ENCODE measurements at places on chromosomes 7 and 10.

GRCh38 chr7:139345042-139345441 lies 3.9 kb downstream of the FMC1 start:
- peaks cover 2% of the 10 kb centered on the region for H3K36me3 ChIP-seq
- H3K27me3 ChIP-seq, result no peaks in the 10 kb centered on the region
- H3K4me1 ChIP-seq, result peaks cover 4% of the 10 kb centered on the region

DNA sequence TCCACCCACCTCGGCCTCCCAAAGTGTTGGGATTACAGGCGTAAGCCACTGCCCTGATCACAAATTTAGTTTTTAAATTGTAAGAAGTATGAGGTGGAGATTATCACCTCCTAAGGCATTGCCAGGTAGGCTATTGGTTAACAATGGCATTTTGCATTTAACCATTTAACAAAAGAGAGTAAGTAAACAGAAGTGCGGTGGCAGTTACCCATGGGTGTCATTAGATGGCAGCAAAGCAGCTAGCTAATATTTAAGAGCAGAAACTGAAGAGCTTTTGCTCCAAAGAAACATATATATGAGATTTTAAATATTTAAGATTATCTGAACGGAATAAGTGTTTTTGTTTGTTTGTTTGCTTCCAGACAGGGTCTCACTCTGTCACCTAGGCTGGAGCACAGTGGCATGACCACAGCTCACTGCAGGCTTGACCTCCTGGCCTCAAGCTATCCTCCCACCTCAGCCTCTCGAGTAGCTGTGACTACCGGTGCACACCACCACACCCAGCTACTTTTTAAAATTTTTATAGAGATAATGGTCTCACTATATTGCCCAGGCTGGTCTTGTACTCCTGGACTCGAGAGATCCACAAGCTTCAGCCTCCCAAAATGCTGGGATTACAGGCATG lies 325.5 kb upstream of the C7orf33 start:
- DNase-seq, result peak; percentile 53
- H3K4me3 ChIP-seq, result no peak overlapping the region
- no peaks in the 10 kb centered on the region for H3K36me3 ChIP-seq
- no peak overlapping the region for H3K27ac ChIP-seq

- H3K27ac ChIP-seq, result no peak overlapping the region
- no peaks in the 10 kb centered on the region for H3K27me3 ChIP-seq
- DNase-seq, result no peak
- H3K4me3 ChIP-seq, result no peak overlapping the region
- peaks cover 14% of the 10 kb centered on the region for H3K4me1 ChIP-seq
Measured at GRCh38 chr7:42090806-42091205, 146.2 kb downstream of the GLI3 start.

GRCh38 chr7:123709525-123709924 lies 39.3 kb downstream of the WASL start:
- H3K27ac ChIP-seq, result no peak overlapping the region
- no peaks in the 10 kb centered on the region for H3K36me3 ChIP-seq
- no peak for DNase-seq
- no peaks in the 10 kb centered on the region for H3K27me3 ChIP-seq

GRCh38 chr7:137538361-137538762 lies 194.8 kb upstream of the PTN start:
- DNase-seq, result no peak
- no peaks in the 10 kb centered on the region for H3K27me3 ChIP-seq
- no peaks in the 10 kb centered on the region for H3K36me3 ChIP-seq
- no peak overlapping the region for H3K4me3 ChIP-seq
- H3K4me1 ChIP-seq, result no peaks in the 10 kb centered on the region

DNA sequence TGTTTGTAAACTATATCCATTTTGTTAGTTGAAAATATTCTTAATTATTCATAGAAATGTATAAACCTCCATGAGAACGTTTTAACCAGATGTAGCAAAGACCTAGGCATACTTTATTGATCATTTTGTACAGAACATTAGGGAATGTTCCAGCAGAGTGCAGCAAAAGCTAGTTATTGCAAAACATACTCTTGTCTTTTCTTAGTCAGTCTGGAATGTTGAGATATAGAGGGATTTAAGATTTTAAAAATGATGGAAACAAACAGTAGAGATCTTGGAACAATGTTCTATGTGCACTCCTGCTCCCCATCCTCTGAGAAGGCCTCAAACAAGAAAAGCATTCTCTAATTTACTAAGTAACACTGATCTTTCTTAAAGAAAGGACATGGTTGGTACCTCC lies 292.1 kb downstream of the BBS9 start:
- no peaks in the 10 kb centered on the region for H3K36me3 ChIP-seq
- H3K27me3 ChIP-seq, result no peaks in the 10 kb centered on the region
- no peak overlapping the region for H3K4me3 ChIP-seq
- no peak overlapping the region for H3K27ac ChIP-seq
- no peaks in the 10 kb centered on the region for H3K4me1 ChIP-seq

DNA sequence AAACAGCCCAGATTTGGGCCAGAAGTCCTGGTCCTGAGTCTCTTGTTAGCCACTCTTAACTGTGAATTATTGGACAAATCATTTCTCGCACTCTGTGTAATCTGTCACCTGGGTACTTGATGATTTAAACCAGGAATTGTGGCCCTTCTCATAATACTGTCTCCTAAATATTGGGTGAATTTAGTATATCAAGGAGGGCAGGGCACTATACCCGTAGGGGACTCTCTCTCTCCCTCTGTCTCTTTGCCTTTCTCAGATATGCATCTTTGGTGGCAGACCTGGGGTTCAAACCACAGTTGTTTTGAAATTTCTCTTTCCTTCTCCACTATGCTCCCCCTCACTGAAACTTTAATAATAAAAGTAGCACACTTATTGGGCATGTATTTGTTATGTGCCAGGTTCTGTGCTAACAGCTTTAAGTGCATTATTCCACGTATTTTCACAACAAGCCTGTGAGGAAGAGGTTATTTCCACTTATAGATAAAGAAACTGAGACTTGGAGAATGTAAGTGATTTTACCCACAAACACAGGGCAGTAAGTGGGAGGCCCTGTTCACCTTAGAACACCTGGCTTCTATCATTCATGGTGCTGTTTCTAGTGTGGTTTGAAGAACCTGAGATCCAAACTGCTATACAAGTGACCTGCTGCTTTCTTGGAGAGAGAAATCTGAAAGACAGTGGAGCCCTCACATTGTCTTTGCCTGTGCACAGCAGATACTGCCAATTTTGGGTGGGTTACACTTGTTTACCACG lies 11.8 kb downstream of the FAS start:
- no peaks in the 10 kb centered on the region for H3K27me3 ChIP-seq
- no peak overlapping the region for H3K27ac ChIP-seq
- no peaks in the 10 kb centered on the region for H3K36me3 ChIP-seq
- H3K4me1 ChIP-seq, result no peaks in the 10 kb centered on the region
- no peak for DNase-seq

- no peaks in the 10 kb centered on the region for H3K4me1 ChIP-seq
- no peaks in the 10 kb centered on the region for H3K36me3 ChIP-seq
- no peak for DNase-seq
- H3K27ac ChIP-seq, result no peak overlapping the region
- H3K4me3 ChIP-seq, result no peak overlapping the region
Measured at GRCh38 chr10:118596426-118597124, 1.1 kb upstream of the PRLHR start.

- H3K27me3 ChIP-seq, result no peaks in the 10 kb centered on the region
- H3K4me3 ChIP-seq, result no peak overlapping the region
- no peak for DNase-seq
- H3K27ac ChIP-seq, result no peak overlapping the region
Measured at GRCh38 chr10:132728321-132728720, 57.6 kb downstream of the NKX6-2 start.

DNA sequence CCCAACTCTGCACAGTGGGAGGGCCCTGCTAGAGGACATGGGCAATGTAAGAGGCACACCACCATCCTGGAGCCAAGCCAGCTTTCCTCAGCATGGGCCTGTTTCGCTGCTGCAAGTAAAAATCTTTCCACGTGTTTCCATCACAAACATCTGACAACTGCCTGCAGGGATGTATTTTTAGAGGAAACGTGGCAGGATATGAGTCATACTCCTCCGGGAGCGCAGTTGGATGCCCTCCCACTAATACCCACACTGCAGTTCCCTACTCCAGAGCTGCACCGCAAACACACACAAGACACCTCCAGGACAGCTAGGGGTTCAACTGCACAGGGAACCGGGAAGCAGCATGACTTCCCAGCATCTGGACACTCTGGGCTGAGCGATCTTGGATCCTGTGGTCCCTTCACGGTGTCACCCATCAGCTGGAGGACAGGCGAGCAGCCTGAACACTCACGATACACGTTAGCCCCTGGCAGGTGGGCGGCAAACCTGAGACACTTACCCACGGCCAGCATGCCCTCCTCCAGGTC lies 26.1 kb downstream of the PLAC9 start:
- H3K27ac ChIP-seq, result no peak overlapping the region
- H3K4me3 ChIP-seq, result no peak overlapping the region
- H3K27me3 ChIP-seq, result no peaks in the 10 kb centered on the region
- no peak for DNase-seq

GRCh38 chr10:30158325-30158960 lies 99.1 kb upstream of the JCAD start:
- H3K27me3 ChIP-seq, result no peaks in the 10 kb centered on the region
- no peak for DNase-seq
- peaks cover 30% of the 10 kb centered on the region for H3K4me1 ChIP-seq
- H3K4me3 ChIP-seq, result no peak overlapping the region

- H3K4me1 ChIP-seq, result no peaks in the 10 kb centered on the region
- H3K27ac ChIP-seq, result no peak overlapping the region
- no peak overlapping the region for H3K4me3 ChIP-seq
- no peak for DNase-seq
Measured at GRCh38 chr7:155864271-155864985, 52.2 kb upstream of the SHH start.

GRCh38 chr7:37107047-37107750 lies 341.5 kb downstream of the ELMO1 start:
- H3K27me3 ChIP-seq, result no peaks in the 10 kb centered on the region
- H3K27ac ChIP-seq, result no peak overlapping the region
- no peak for DNase-seq
- H3K4me1 ChIP-seq, result peaks cover 9% of the 10 kb centered on the region

- DNase-seq, result no peak
- H3K27ac ChIP-seq, result no peak overlapping the region
- peaks cover 13% of the 10 kb centered on the region for H3K4me1 ChIP-seq
- no peaks in the 10 kb centered on the region for H3K27me3 ChIP-seq
- H3K36me3 ChIP-seq, result no peaks in the 10 kb centered on the region
Measured at GRCh38 chr10:74365109-74365508, 214.1 kb downstream of the ADK start.

DNA sequence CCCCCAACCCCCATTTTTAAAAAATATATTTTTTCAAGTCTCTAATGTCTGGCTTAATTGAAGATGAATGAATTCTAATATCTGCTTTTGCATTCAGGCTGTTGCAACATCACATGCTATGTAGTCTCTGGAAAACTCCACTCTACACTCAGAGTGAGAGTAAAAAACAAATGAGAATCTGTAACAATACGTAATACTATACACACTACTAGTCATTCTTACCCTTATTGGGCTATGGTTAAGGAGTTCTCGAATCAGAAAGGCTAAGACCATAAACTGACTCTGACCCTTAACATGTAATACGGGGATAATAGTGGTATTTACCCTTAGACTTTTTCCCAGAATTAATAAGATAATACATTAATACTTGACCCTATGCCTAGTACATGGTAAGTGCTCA lies 42.9 kb upstream of the TMEM168 start:
- H3K4me3 ChIP-seq, result no peak overlapping the region
- H3K27ac ChIP-seq, result no peak overlapping the region
- no peaks in the 10 kb centered on the region for H3K36me3 ChIP-seq
- no peak for DNase-seq

Measured in Caco-2 (cell line).